NCI-H2029 (cell line): ENCODE measurements at places on chromosomes 11 and 22.

DNA sequence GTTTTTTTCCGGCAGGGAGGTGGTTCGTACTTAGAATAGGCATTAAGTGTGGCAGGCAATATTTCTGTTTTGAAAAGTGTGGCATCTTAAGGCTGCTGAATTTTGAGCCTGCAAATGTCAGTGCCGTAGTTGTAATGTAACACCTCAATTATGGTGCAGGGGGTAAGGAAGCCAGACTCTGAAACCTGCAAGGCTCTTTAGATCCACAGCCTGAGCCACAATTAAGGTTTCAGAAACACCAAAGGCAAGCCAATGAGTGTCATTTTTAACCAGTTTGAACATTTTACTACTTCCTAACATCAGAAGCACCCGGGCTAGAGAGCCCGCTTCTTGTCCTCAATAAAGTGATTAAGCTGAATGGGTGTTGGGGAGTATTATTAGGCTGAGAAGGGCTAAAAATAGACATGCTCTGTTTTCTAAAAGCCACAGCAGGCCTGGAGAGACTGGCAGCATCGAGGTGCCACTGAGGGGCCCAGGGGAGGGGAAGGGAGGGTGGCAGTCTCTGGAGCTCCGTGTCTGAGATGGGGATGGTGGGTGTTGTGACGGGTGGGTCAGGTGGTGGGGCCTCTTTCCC lies 113.4 kb downstream of the ZBTB16 start:
- DNase-seq, result no peak

GRCh38 chr11:93735627-93736026 lies 5.7 kb downstream of the TAF1D start:
- no peak for DNase-seq

DNA sequence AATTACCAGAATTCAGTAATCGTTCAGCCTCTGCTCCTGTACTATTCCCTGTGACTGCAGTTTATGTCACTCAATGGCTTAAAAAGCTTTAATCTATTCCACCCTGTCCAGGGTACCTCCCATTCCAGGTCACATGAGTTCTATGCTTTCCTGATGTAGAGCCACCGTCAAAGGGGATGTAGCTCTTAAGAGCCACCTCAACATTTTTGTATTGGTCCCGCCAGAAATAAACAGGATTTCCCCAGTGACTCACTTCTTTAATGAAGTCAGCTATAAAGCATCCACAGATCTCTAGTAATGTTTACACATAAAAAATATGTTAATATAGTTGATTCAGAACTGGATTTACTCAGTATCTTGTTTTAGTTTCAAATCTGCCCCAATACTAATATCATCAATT lies 1.3 kb upstream of the OR8D1 start:
- DNase-seq, result no peak

DNA sequence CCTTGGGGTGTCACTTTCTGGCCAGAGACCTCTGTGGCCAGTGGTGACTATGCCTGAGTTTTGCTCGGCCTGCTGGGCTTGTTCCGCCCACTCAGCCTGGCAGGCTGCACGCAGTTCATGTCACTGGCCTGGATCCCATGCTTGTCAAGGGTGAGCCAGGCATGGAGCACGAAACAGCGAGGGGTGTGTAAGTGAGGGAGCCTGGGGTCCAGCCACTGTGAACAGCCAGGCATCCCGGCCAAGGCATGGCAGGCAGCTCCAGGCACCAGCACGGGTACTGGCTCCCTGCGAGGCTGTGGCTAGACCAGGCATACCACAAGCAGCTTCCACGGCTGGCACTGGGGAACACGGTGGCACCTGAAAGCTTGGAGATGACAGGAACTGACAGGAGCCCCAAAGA lies 214.3 kb downstream of the LRRC4C start:
- DNase-seq, result no peak

- DNase-seq, result no peak
Observed at GRCh38 chr11:114618139-114618538, 22.6 kb upstream of the NXPE4 start.

GRCh38 chr22:26923531-26923930 lies 266.1 kb downstream of the MIAT start:
- no peak for DNase-seq

DNA sequence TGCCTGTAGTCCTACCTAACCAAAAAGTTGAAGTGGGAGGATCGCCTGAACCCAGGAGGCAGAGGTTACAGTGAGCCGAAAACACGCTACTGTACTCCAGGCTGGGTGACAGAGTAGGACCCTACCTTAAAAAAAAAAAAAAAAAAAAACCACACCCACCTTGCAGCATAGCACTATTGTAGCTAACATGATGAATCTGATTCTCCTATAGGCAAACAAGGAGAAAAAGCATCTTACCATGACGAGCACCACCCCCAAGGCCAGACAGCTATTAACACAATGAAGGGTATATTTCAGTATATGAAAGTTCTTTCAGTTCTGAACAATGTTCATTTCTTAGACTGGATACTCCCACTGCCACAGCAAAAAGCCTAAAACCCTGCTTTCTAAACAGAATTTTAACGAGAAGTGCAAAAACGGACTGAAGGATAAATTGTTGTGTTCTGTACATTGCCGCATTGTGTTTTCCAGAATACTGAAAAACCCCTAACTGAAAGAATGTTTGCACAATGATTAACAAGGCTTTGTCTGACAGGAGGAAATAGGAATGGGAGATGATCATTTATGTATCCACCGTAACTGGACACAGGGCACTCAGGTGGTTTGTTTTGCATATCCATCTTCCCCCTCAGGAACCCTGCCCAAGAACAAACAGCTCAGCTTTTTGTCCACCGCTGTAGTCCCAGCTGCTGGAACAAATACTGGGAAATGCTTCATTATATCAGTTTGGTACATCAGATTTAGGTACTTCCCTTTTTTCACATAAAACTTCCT lies 8.9 kb downstream of the PISD start:
- DNase-seq, result peak; percentile 74

DNA sequence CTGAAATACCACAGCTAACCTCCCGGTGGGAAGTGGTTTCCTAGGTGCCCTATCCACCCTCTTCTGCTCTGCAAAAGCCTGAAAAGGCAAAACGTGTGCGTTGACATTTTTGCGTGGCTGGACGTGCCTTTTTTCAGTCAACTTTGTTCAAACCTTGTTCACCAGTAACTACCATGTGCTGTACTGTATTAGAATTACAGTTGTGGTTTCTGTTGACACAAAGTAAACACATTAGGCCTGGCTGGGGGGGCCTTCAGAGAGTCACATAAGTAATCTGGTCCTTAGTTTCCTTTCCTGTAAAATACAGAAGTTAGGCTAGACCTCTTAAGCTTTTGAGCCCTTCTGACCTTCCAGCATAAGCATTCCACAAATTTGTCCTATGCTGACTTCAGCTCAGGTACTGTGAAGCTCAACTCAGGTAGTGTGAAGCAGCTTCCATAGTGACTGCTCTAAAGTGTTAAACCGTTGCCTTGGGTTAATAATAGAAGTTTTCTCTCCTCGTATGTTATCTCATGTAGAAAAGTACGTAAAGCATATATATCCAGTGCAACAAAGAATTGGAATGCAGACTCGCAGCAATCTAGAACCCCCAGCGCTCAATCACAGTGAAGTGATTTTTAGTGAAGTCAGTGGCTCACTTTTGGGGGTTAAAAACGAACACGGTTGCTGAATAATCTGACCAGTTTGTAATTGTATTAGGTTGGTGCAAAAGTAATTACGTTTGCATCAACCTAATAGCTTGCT lies 1.8 kb downstream of the EWSR1 start:
- no peak for DNase-seq

GRCh38 chr11:122137078-122137793 lies 21.2 kb upstream of the BLID start:
- no peak for DNase-seq

DNA sequence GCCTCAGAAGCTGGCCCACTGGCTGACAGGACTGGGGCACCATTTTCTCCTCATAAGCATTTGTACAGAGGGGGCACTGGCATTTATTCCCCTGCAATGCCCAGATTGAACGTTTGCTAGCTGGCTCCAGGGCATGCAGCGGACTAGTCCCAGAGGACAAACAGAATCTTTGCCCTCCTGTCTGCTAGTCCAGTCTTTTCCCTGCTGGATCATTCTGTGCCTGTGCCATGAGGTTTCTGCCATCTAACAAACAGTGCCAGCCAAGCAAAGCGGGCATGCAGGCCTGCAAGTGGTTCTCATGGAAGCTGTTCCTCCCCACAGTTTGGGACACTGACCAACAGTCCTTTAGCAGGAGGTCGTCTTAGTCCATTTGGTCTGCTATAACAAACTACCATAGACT lies 53.4 kb downstream of the KCNJ1 start:
- DNase-seq, result no peak

DNA sequence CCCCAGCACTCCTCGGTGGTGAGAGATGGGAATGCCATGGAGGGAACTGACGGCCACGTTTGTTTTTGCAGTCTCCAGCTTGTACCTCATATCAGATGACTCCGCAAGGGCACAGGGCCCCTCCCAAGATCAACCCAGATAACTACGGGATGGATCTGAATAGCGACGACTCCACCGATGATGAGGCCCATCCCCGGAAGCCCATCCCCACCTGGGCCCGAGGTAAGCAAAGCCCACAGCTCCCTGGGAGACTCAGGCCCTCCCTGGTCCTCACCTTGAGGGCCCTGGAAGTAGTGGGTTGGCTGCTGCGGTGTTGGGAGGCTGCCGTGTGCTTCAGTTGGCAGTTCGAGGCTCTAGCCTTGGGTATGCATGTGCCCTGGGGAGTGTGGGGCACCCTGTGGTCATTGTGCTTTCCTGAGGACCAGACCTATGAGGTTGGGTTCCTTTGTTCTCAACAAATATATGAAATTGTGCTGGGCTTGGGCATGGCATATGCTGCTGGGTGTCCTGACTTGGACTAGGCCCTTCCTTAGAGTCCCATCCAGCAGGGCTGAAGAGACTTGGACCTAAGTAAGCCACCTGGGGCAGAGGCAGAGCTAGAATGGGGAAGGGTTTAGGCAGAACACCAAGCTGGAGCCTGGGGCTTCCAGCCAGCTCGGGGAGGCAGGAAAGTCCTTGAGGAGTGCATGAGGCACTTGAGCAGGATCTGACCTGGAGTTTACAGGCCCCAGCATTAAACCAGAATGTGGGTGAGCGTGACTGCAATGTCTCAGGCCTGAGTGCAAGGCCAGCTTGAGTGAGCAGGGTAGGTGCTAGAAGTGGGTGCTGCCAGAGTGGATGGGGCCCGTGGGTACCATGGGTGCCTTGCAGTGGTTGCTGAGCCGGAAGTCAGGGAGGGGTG lies 26.4 kb downstream of the INCENP start:
- no peak for DNase-seq

DNA sequence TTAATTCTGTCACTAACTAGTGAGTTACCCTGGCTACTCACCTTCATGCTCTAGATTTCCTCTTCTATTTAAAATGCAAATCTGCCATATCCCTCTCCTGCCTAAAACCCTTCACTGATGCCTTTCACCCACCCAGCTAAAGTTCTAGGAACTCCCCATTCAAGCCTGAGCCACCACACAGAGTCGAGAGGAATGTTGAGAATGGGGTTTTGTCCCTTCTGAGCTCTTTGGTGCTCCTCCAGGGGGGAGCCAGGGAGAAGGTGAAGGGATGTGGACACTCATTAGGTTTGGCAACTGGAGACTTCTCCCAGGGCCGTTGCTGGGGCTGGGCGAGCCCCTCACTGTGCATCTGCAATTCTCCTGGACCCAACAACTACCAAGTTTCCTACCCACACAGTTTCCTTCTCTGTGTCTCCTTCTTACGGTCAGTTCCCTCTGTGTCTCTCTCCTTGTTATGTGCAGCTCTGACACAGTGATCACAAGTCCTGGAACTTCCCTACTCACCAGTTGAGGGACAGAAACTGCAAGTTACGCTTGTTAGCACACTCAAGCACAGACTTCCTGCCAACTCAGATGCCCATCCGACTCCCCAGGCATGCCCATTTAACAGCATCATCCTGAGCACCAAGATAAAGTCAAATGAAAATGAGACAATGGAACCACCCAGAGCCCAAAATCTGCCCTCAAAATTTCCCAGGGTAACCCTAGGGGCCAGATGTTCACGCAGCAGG lies 6.5 kb upstream of the IL10RA start:
- DNase-seq, result no peak

- DNase-seq, result peak; percentile 98
Observed at GRCh38 chr11:126090452-126090851, 27.8 kb upstream of the CDON start.

GRCh38 chr11:86955111-86955360 lies 159 bp downstream of the FZD4 start:
- no peak for DNase-seq

DNA sequence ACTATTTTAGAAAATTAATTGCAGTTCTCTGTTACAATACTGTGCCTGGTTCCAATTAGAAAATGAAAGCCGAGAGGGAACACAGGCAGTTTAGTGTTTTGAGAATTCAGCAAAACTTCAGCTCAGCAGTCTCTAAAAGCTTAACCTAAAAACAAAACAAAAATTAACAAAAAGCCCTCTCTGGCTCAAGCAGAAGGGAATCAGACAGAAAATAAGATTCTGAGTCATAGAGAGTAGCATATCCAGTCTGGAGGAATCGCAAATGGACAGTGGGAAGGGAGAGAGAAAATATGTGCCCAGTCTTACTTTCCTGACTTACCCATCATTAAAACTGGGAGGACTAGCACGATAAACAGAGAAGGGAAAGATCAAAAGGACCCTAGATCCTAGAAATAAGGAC lies 38.1 kb upstream of the CHRM4 start:
- DNase-seq, result no peak

DNA sequence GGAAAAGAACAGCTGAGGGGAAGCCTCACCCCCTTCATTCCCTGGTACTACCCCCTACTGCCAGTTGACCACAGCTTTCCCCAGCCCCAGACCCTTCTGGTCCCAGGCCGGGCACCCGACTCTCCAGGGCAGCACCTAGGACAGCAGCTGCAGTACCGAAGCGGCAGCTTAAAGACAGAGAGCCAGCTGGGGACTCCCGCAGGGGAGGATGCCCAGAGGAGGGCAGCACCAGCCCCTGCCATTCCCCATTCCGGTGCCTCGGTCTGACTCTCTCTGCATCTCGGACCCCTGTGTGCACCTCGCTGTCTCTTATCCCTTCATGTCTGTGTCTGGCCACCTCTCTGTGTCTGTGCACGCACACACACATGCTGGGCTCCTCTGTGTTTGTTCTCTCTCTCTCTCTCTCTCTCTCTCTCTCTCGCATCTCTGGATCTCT lies 9.4 kb downstream of the IGSF9B start:
- no peak for DNase-seq

GRCh38 chr22:28230671-28231070 lies 311.6 kb upstream of the PITPNB start:
- no peak for DNase-seq
